ENCODE measurements at places on chromosomes 2 and 18.

GRCh38 chr2:141015341-141016047 is 1115.3 kb downstream of the LRP1B start:
- DNase-seq, result no peak

- no peak for DNase-seq
Measured at GRCh38 chr2:120949957-120950590, 214.4 kb downstream of the GLI2 start.

- no peak for DNase-seq
Measured at GRCh38 chr2:163737190-163737439, 1.3 kb upstream of the FIGN start.

- DNase-seq, result no peak
Measured at GRCh38 chr2:79437433-79438267, 75.2 kb upstream of the CTNNA2 start.

- DNase-seq, result no peak
Measured at GRCh38 chr2:234245945-234246344, 195.4 kb downstream of the SPP2 start.

GRCh38 chr2:23904692-23905091 is 22.2 kb downstream of the ATAD2B start:
- DNase-seq, result no peak

DNA sequence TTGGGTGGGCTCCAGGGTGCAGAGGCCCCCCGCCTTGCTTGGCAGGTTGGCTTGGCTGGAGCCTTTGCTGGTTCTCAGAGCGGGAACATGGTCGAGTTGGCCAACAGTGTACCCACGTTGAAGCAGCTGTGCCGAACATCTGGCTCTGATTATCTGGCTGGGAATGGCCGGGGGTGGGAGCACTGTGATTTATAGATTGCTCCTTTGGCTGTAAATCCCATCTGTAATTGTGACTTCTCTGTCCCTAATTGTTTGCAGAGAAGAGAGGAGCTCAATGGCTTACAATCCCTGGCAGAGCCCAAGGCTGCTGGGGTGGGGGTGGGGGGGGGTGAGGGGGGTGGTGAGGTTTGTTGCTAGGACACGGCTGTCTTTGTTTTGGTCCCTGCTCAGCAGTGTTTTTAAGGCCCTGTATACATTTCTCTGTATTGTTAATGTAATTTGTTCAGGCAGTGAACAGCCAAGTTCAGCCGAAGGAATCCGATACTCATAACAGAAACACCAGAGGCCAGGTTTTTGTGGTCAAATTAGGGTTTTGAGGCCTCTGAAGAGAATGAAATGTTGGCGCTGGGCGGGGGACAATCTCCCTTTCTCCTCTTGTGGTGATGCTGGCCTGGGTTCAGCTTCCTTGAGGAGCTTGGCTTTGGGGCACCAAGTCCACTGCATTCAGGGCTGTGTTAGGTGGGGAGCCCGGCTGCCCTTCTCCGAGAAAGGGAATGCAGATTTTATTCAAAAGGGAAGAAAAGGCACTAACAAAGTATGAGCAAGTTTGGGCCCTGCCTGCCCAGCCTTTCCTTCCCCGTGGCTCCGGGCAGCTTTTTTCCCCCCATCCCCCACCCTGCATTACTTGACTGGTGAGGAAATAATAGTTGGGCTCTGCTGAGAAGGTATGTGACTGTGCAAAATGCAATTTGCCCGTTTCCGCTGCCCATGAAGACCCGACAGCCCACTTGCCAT is 82.5 kb downstream of the TCF7L1 start:
- no peak for DNase-seq

GRCh38 chr2:69238449-69239031 is 148.5 kb downstream of the GFPT1 start:
- DNase-seq, result no peak

DNA sequence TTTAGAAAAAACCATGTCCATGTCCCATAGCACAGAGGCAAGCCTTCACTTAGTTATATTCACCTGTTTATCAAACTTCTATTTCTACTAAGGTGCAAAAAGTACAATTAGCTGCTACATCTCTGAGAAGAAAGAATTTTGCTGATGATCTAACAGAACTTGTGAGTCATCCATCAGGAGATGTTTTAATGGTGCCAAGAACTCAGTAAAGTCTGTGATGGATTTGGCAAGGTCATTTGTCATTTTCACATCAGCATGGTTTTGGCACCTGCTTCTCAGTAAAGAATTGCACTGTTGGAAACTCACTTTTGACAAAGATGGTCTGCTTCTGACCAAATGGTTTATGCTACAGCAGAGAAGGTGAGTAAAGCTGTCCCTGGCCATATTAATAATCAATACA is 195.7 kb upstream of the TMEFF2 start:
- no peak for DNase-seq

GRCh38 chr2:232977438-232977971 is 35.6 kb downstream of the NGEF start:
- peak; percentile 43 for DNase-seq

DNA sequence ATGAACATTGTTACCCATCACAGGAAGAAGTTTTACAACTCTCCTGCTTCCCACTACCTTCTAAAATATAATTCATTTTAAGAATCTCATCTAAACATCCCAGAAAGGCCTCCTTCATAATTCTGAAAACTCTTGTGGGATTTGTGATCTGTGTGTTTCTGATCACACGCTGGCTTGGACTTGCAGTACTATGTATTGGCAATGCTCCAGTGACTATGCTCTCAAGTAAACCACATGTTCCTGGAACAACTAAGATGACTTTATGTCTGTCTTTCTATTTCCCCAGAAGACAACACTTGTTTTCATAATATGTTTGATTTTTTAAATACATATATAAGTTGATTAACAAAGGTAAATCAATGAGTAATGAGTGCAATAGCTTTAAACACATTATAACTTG is 376.6 kb upstream of the NETO1 start:
- no peak for DNase-seq

DNA sequence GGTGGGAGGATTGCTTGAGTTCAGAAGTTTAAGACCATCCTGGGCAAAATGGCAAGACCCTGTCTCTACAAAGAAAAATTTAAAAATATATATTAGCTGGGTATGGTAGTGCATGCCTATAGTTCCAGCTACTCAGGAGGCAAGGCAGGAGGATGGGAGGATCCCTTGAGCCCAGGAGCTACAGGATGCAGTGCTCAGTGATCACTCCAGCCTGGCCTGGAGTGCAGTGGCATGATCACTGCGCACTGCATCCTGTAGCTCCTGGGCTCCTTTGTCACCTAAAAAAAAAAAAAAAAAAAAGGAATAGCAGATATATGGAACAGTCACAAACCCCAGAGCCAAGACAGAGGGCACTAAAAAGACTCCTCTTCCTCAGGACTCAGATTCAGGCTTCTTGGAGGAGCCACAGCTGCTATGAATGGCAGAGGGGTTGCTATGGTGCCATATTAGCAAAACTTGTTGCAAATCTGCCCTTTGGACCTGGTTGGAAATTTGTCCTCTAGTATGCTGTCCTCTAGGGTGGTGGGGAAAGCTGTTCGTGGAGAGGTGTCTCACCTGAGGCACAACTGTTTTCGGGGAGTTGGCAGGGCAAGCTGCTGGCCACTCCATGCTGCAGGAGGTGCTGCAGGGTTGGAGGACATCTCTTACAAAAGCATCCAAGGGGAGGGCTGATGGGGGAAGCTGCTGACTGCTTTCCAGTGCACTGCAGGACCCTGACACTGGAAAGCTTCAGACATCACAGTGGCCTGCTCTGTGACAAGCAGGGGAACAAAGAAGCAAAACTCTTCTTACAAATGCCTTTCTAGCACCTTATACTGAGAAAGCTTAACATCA is 22.7 kb downstream of the CYP20A1 start:
- DNase-seq, result no peak

GRCh38 chr2:77142141-77142540 is 380.0 kb downstream of the LRRTM4 start:
- no peak for DNase-seq

- no peak for DNase-seq
Measured at GRCh38 chr18:37305066-37305465, 260.5 kb downstream of the CELF4 start.

DNA sequence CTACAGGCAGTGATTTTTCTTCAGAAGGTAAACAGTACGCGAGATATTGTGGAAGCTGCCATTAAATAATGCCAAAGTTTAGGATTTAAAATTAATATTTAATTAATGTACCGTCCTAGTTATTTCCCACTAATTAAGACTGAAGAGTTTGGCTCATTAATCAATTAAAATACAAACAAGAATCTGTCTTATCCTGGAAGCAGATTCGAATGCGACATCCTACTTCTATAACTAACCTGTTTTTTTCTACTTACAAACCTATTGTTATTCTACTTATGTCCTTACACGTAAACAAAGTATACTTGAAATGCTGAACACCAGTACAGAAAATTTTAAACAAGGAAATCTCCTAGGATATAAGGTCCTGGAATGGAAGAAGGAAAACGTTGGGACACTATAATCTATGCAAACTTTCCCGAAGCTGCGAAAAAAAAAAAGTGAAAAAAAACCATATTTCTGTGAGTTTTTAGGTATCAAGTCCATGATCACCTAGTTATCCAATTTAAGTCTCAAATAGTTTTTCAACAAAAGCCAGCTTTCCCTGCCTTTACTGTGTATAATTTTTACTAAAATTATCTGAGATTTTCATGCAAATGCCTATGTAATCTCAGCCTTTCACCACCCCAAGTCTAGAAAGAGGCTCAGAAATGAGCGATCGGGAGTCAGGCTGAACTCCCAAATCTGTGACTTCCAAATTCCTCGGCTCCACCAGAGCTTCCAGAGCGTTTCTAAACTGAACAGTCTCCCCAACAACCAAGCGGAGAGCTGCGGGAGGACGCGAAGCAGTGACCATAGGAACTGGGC is 1.2 kb upstream of the C2orf15 start:
- DNase-seq, result no peak

- DNase-seq, result no peak
Measured at GRCh38 chr2:240913810-240914644, 7.9 kb downstream of the CROCC2 start.

GRCh38 chr2:9883897-9884296 is 40.6 kb downstream of the TAF1B start:
- no peak for DNase-seq

DNA sequence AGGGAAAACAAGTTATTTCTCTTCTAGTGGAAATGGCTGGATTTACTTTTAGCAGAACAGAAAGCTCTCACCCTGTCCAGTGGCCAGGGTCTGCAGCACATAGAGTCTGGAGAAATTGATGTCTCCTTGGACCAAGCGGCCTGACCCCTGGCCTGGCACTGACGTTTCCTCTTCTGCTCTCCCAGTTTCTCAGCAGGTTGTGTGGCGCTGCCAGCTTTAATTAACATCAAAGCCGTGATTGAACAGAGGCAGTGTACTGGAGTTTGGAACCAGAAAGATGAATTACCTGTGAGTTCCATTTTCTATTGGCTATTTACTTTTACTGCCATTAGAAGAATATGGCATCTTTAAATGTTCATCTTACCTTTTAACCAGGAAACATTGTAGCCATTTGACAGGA is 20.9 kb downstream of the CD8A start:
- no peak for DNase-seq

DNA sequence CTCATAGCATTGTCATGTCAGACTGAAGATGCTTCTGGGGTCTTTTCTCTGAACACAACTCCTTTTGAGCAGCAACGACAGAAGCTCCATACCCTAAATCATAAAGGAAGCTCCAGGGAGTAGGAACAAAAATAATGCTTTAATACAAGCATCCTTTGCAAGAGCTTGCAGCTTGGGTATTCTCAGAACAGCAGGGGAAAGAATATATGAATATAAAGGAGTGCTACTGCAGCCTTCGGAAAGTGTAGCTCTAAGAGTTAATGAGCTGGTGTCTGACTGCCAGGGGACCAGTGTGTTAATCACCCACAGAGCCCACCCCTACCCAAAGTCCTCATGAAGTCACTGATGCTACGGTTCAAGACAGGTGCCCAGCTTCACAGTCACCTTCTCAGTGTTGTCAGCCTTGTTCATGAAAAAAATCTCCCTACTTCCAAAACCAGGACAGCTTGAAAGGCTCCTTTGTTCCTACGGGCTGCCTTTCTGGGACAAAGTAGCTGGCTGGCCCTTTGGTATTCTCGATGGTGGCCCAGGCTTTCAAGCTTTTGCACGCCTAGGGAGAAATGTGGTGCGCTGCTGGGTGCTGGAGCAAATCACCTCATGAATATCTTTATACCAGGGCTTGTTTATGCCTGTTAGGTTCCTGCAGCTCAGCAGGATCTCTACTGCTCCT is 259.7 kb downstream of the CMPK2 start:
- no peak for DNase-seq

GRCh38 chr2:23548143-23548769 is 163.3 kb downstream of the KLHL29 start:
- DNase-seq, result no peak

GRCh38 chr2:96330407-96330806 is 5.2 kb upstream of the NCAPH start:
- DNase-seq, result no peak

- DNase-seq, result no peak
Measured at GRCh38 chr2:37232131-37232933, 874 bp downstream of the NDUFAF7 start.

DNA sequence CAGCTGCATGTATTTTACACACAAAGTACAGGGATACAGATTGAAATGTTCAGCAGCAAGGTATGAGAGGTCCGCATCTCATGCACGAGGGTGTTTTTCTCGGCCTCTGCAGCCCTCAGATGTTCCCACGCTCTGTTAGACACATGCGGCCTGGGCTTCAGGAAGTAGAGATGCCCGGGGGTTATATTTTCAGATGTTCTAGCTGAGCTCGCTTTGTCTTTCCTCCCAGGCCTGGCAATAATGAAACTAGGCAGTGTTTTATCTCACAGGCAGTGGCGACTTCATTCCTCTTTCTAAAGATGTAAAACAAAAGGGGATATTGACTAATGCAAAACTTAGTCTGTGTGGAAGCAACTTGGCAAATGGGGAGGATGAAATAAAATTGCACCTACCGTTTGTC is 190.7 kb downstream of the GBX2 start:
- no peak for DNase-seq

GRCh38 chr2:118431165-118431517 is 342.9 kb downstream of the INSIG2 start:
- no peak for DNase-seq

GRCh38 chr18:22045221-22045918 is 124.0 kb upstream of the GATA6 start:
- no peak for DNase-seq

DNA sequence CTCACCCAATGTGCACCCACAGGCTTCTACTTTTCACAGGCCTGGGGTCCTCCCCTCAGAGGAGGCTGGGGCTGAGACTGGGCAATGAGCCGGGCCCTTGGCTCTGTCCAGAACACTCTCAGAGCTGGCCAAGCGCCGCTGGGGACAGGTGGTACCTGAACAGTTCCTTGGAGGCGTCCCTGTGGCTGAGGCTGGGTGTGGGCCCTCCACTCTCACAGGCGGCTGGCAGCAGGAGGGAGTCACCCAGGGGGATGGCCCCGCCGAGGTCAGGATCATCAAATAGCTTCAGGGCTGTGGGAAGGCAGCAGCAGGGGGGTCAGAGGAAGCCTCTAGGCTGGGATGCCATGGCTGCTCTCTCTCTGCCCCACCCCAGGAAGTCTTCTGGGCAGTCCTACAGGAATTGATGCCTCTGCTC is 27.1 kb downstream of the HS1BP3 start:
- no peak for DNase-seq

- DNase-seq, result peak; percentile 16
Measured at GRCh38 chr2:11553661-11554398, 20.0 kb downstream of the GREB1 start.

- DNase-seq, result no peak
Measured at GRCh38 chr2:178286636-178287035, 92.3 kb downstream of the OSBPL6 start.
